ENCODE measurements at places on chromosomes 5 and 9. TPM values are rescaled to one million over a fixed set of nuclear protein-coding genes. Genes with fewer than 3 reads are reported as not detected.
A peak's percentile ranks its signal among the peaks of the same experiment; 100 is the strongest.

NFX1 gene
- 29.3 TPM for total RNA-seq

EFNA5 gene
- total RNA-seq, result 28.5 TPM

GRCh38 chr5:139402561-139403158 lies 1.2 kb downstream of the SPATA24 start:
- no peak for DNase-seq

DNA sequence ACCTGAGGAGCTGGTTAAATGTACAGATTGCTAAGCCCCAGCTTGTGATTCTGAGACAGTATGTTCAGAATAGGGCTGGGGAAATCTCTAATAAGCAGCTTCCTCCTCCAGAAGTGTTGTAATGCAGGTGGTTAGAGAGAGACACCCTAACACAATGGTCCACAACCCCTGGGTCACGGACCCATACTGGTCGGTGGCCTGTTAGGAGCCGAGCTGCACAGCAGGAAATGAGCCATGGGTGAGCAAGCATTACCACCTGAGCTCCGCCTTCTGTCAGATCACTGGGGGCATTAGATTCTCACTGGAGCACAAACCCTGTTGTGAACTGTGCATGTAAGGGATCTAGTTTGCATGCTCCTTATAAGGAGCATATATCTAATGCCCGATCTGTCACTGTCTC lies 61.8 kb downstream of the SLC36A1 start:
- no peak for DNase-seq

ORM2 gene
- total RNA-seq, result not detected

ZBTB43 gene
- total RNA-seq, result 35.1 TPM

TYRP1 gene
- 57.4 TPM for total RNA-seq

DNA sequence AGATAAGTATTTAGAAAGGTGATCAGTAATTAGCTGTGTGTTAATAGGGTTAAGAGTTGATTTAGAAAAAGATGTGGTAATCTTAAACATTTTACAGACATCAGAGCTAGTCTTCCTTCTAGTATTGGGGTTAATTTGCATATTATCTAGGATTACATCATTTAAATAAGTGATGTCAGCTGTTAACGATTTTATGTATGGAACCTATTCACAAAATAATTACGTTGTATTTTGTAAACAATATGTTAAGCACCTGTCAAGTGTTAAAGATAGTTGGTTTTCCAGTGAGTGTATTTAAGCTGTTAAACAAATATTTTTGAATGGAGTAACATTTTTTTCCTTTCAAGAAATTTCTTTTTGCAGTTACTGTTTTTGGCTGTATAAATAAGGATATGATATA lies 2.2 kb downstream of the DCP2 start:
- no peak for DNase-seq

DNA sequence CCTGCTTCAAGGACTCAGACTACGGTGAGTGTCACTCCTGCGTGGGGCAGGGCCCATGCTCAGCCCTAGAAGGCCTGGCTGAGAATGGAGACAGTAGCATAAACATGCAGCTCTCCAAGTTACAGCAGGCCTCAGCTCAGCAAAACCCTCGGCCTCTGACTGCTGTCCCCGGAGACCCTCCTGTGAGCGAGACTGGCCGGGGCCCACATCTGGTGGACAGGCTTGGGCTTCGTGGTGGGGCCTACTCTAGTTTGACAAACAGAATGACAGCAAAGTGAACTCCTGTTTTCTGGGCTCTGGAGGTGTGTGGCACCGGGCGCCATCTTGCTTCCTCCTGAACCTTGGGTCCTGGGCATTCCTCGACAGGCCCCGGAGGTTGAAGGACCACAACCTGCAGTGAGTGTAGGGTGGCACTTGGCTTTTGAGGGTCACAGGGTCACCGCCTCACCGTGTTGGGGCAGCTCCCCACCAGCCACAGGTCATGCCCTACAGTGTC lies 97.5 kb downstream of the PHF2 start:
- no peak for DNase-seq

DIPK1B gene
- 16.4 TPM for total RNA-seq

GRCh38 chr5:97458851-97459250 lies 275.8 kb upstream of the RIOK2 start:
- no peak for DNase-seq

SPATA31D4 gene
- not detected for total RNA-seq

C9orf40 gene
- 2.8 TPM for total RNA-seq

DNA sequence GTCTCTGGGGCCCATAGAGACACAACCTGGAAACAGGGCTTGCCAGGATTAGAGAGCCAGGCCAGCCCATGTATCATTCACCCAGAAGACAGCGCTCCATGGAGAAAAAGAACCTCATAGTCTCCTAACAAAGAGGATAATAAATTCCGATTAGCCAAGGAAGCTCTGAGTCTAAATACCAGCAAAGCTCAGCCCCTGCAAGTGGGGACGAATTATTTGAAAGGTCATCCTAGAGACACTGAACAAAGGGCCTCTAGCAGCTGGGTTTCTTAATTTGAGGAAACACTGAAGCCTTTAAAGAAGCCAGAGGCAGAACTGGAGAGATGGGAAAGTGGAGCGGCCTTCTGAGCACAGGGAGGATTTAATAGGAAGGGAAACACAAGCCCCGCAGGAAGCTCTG lies 287.1 kb upstream of the ZNF462 start:
- no peak for DNase-seq

JAKMIP2 gene
- 0.16 TPM for total RNA-seq

GPR21 gene
- 0.49 TPM for total RNA-seq

BTNL8 gene
- 0.41 TPM for total RNA-seq

TMED9 gene
- 75.3 TPM for total RNA-seq

PGGT1B gene
- 27.0 TPM for total RNA-seq

DNA sequence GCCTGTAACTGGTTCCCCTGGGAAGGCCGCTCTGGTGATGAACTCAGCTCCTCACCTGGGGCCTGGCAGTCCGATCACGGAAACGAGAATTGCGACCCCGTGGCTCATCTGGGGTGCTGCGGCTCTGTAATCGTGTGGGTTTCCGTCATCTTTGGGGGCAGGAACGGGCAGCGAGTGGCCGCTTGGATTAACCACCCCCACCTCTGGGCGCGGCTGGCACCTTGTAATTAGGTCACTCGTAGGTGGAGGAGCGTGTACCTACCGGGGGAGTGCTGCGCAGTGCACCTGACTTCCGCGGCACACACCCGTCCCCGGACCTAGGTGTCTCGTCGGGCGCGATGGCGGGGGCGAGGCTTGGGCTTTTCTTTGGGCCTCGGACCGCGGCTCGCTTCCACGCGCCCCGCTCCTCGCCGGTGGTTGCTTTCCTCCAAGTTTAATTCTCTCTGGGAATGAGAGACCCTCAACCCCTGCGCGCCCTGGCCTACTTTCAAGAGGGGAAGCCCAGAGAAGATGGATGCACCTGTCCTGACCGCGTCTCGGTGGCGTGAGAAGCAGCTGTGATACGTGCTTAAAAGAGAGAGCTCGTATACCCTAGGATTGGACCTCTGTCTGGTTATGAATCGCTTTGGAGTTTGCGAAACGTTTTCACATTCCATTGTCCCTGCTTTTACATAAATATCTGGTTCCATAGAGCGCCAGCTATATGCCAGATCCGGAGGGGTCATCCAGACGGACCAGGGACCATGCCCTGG lies 744 bp upstream of the PPP2CA start:
- DNase-seq, result no peak

GRCh38 chr5:12672141-12672540 lies 767.9 kb upstream of the CTNND2 start:
- DNase-seq, result peak; percentile 46

DNA sequence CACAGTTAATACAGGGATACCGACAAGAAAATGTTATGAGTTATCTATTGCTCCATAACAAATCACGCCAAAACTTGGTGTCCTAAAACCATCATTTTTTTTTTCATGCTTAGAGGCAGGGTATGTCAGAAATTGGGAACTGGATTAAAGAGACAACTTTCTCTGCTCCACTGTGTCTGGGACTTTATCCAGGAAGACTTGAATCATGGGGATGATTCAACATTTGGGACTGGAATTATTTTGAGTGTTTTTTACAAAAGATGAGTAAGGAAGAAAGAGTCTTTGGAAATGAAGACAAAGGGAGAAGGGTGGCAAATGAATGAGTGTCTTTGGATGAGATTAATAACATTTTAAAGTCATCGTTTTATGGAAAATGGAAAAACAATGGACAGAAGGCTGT lies 1883.7 kb upstream of the C9orf72 start:
- DNase-seq, result no peak

All from Right ventricle myocardium inferior (tissue), 1 donor.